ENCODE measurements at places on chromosomes 2 and 18.

DNA sequence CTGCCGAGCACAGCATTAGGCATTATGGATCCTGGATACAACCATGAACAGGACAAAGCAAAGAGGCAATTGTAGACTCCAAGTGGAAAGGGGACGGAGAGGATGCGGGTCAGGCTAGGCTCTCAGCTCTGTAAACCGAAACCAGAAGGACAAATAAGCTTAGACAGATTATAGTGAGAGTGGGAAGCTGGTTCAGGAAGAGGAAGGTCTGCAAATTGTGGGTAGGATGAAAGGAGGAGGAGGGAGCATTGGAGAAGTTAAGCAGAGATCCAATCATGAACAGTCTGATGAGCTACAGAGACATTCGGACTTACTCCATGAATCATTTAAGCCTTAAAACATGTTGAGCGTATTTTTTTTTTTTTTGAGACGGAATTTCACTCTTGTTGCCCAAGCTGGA lies 3.0 kb downstream of the MSH6 start:
- DNase-seq: no peak

- DNase-seq: no peak
Observed at GRCh38 chr2:117502121-117502520, 312.4 kb upstream of the DDX18 start.

- no peak for DNase-seq
Observed at GRCh38 chr18:36826556-36826955, 2.2 kb downstream of the TPGS2 start.

DNA sequence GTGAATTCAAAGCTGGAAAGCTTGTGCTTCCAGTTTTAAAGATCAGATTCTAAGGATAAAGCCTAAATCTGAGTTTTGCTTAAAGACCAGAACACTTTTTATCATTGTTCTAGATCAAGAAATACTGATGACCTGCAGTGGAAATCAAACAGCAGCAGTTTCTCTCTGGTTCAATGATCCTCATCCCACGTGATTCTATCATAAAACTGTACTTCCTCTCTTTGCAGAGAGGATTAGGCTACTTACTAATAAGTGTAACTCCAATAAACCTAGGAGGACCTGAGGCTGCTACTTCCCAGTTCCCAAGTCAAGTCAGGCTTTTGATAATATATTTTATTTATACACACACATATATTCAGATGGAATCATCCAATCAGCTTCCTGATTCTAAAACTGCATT lies 81.9 kb downstream of the TCF4 start:
- DNase-seq: no peak

- DNase-seq: no peak
Observed at GRCh38 chr2:48425402-48425801, 104.6 kb upstream of the STON1 start.

- no peak for DNase-seq
Observed at GRCh38 chr18:24949908-24950307, 402.1 kb downstream of the ZNF521 start.

GRCh38 chr2:160252278-160252887 lies 52.3 kb upstream of the ITGB6 start:
- no peak for DNase-seq

DNA sequence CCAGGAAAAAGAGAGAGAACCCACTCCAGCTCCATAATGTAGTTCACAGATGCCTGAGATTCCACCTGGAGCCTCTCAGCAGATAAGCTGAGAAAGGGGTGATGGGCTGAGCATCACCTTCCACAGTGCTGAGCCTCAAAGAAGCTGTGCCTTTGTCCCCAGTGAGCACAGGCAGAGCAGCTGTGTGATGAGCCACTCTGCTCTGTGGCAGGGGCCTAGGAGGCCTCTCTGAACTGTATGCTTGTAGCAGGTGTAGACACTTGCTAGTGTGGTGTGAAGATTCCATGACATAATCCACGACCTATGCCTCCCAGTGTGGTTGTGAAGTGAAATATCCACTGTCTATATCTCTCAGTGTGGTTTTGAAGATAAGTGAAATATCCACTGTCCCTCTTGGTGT lies 70.4 kb upstream of the MGAT4A start:
- no peak for DNase-seq

Data from CD4-positive, alpha-beta T cell treated with Interleukin-15 for 1 hour (primary cell).